ENCODE measurements at places on chromosomes 5 and 9. TPM values are rescaled to one million over a fixed set of nuclear protein-coding genes. Genes with fewer than 3 reads are reported as not detected.

DNA sequence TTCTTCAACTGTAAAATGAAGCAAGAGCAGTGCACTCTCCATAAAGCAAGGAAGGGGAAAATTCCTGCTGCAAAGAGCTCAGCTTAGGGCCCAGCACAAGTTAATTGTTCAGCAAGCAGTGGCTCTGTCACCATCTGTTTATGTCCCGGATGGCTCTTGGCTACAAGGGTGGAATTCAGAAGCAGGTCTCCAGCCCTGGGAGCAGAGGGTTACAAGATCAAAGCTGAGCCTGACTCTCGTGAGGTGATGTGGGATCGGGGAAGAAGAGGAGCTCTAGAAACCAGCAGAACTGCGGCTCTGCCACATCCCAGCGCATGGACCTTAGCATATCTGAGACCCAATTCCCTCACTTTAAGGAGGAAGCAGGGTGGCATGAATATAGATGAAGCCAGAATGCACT lies 25.2 kb upstream of the OLFM1 start:
- DNase-seq, result no peak

Gene FBLL1
- polyA plus RNA-seq, result 0.87 TPM

GRCh38 chr5:168005936-168006335 lies 285.5 kb upstream of the WWC1 start:
- DNase-seq, result no peak

Gene PIP5KL1
- polyA plus RNA-seq, result 1.0 TPM

Gene PCDHGA9
- polyA plus RNA-seq, result 5.7 TPM

Gene CAMK2A
- polyA plus RNA-seq, result 5.1 TPM

DNA sequence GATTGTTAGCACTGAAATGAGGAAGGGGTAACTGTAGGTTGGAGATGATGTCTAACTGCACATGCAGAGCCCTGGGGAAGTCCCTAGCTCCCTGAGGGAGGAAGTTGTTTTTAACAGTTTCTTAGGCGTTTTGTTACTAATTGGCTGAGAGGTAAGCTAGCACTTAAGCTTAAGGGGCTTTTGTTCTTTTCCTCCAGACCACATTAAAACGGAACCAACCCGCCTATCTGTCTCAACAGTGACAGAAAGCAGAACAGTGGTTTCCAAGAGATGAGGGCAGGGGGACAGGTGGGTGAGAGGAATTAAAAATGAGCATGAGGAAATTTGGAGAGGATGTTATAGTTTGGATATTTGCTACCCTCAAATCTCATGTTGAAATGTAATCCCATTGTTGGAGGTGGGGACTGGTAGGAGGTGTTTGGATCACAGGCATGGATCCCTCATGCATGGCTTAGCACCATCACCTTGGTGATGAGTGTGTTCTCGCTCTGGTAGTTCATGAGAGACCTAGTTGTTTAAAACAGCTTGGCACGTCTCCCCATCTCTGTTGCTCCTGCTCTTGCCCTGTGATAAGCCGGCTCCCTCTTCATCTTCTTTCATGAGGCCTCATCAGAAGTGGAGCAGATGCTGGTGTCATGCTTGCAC lies 38.9 kb downstream of the LYRM7 start:
- DNase-seq, result no peak

Gene ZNF454
- 7.3 TPM for polyA plus RNA-seq

DNA sequence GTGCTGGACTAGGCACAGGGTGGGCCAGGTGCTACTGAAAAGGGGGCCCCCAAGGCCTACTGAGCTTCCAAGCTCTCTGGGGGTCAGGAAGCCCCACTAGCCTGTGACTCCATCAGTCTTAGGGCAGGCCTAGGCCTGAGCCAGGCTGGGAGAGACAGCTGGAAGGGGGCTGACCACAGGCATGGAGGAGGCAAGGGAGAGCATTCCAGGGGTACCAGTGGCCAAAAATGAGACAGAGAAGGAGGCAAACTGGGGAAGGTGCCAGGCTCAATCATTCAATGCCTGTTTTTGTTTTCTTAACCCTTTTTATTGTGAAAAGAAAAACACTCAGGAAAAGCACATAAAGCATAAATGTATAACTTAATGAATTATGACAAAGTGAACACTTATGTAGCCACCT lies 26.2 kb upstream of the TCF7 start:
- DNase-seq, result no peak

DNA sequence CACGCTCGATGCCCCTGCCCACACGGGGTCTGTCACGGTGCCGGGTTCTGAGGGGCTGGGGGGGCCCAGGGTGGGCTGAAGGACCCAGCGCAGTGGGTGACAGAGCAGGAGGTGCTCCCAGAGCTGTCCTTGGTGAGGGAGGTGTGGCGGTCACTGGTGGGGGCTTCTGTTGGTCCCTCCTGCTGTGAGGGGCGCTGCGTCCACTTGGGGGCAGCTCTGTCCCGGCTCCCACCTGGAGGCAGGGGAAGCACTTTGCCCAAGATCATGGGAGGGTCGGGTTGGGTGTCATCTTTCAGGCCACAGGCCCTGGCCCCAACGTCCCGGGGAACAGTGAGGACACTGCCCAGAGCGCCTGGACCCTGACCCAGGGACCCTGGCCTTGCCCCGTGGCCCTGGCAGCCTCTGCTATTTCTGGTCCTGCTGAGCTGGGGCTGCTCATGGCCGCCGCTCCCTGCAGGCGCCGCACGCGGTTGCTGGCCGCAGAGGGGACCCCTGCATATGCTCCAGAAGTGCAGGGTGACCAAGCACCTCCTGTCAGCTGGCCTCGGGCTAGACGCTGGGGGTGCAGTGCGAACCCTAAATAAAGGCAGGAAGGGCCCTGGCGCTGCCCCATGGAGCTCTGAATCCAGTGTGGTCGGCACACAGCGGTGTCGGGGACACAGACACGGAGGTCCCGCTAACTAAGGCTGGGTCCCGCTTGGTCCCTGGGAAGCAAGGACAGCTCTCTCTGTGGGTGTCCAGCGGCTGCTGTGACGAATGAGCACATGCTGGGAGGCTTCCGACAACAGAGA lies 11.6 kb upstream of the RNU6ATAC start:
- DNase-seq, result no peak

DNA sequence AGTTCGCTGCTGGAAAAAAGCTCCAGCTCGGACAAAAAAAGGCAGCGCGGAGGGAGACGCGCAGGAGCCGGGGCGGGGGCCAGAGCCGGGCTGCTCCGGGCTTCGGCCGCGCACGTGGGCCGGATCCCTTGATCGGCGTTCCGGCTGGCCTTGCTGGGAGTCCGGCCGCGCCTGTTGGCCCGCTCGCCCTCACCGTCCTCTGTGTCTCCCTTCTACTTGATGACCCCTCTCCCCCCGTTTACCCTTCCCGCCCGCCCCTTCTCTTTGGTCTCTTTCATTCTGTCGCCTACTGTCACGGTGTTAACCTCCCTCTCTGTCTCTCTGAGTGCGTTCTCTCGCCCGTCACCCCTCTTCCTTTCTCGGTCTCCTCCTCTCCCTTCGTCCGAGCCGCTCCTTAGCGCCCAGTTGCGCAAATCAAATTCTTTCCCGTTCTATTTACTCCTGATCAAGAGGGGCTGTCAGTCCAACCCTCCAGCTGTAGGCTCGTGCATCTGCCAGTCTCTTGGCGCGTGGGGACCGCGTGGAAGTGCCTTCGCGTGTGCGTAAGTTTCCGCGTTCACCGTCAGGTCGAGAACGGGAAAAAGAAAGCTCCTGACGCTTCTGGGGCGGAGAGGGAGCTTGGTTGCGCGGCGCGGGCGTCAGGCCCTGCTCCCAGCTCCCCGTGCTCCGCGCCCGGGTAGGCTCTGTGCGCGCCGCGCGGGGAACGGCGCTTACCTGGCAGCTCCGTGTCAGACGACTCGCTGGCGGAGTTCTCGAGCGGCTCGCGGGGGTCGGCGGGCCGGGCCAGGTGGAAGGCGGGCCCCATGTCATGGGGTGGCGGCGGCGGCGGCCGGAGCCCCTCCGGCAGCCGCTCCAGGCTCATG lies 798 bp downstream of the PITX1 start:
- DNase-seq, result no peak
